ENCODE measurements at places on chromosomes 11 and 22. TPM values are rescaled to one million over a fixed set of nuclear protein-coding genes. Genes with fewer than 3 reads are reported as not detected.

DNA sequence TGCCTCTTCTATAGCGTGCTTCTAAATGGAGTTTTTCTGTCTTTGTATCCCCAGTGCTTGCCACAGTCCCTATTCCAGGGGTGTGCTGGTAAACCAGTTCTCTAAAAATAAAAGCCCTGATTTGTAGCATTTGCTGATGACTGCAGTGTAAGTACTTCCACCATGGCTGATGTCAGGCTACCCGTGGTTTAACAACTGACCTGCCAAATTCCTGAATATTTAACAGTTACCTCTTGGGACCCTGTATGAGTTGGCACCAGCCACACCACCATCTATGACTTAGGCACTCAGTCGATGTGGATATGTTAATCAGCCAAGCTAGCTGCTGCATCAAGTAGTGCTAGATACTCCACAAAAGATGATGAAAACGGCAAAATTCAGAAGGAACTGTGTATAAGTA, 94.0 kb upstream of the MTNR1B start:
- no peak for DNase-seq

DNA sequence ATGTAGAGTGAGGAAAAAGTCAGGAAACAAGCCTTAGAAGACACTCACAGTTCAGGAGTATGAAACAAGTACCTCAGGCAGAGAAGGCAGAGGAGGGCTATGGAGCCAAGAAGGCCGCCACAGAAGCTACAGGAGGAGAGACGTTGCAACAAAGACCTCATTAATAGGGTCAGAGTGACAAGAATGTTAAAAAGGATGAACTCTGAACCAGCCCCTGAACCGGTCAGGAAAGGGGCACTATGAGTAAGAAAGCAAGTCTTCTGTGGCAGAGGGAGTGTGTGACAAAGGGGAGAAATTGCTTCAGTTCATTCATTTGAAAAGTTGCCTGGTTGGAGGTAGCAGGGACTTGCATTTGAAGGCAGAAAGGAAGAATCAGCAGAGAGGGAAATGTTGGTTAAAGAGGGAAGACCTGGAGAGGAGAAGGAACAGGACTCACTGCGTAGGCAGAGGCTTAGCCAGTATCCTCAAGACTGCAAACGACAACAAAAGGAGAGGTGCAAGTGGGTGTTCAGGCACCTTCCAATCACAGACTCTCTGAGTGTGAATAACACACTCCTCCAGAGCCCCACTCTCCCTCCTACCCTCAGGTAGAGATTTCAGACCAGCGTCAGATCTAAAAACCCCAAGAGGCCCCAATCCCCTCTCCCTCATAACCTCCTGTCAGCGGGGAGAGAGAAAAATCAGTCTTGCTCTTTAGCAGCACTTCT, 15.4 kb downstream of the TAGLN start:
- DNase-seq, result no peak

The BAIAP2L2 gene
- not detected for total RNA-seq

DNA sequence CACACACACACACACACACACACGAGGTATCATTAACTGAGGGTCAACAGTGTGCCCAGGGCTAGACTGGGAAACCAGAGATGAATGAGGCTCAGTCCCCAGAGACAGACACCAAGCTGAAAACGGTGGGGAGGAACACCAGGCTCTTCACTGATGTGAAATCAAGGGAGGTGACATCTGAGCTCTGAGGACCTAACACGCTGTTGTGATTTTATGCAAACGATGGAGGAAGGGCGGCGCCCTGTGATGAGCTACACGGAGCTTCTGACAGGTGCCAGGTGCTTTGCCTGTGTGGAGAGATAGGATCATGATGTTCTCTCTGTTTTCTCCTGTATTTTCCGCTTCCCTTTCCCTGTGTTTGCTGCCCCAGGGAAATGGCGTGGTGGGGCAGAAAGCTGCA, 6.5 kb upstream of the CYB5R3 start:
- no peak for DNase-seq

The GCAT gene
- 22.4 TPM for total RNA-seq

GRCh38 chr11:76445121-76446084, 585 bp downstream of the EMSY start:
- peak; percentile 94 for DNase-seq

DNA sequence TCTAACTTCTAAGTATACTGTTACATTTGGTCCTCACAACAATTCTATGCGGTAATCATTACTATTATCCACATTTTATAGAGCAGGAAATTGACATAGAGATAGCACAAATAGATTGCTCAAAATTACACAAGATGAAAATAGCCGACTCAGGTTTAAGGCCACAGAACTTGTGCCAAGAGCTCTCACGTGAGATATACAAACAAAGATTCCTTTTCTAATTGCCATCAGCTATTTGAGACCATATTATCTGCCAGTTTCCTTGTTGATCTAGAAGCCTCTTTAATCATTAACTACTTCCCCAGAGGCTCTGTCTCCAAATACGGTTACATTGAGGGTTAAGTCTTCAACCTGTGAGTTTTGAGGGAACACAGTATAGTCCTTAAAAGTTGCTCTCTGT, 61.0 kb upstream of the GLYATL1B start:
- no peak for DNase-seq

The CATSPER1 gene
- total RNA-seq, result 0.48 TPM

The FZD4 gene
- 9.4 TPM for total RNA-seq

The GTSE1 gene
- 3.4 TPM for total RNA-seq

The CABP7 gene
- 2.9 TPM for total RNA-seq

GRCh38 chr22:36052505-36052941, 23.9 kb upstream of the RBFOX2 start:
- DNase-seq, result peak; percentile 40

The ACCS gene
- total RNA-seq, result 12.5 TPM

The CTSD gene
- total RNA-seq, result 64.8 TPM

- DNase-seq, result no peak
Observed at GRCh38 chr11:134390706-134391569, 21.1 kb downstream of the B3GAT1 start.

GRCh38 chr11:88544656-88545280, 207.2 kb upstream of the CTSC start:
- DNase-seq, result no peak

The JRKL gene
- total RNA-seq, result 27.4 TPM

GRCh38 chr11:86740628-86741483, 59.5 kb upstream of the PRSS23 start:
- DNase-seq, result peak; percentile 98

- DNase-seq, result peak; percentile 48
Observed at GRCh38 chr22:25062386-25063085, 110.0 kb downstream of the KIAA1671 start.

Measured in umbilical cord (tissue), 2 donors.